ENCODE measurements at places on chromosomes 13 and 19.
A peak's percentile ranks its signal among the peaks of the same experiment; 100 is the strongest.

GRCh38 chr13:62049992-62050391, 634.3 kb upstream of the PCDH20 start:
- no peak for DNase-seq

- DNase-seq, result peak; percentile 83
Measured at GRCh38 chr19:53195265-53195903, 2.2 kb upstream of the ZNF665 start.

- no peak for DNase-seq
Measured at GRCh38 chr19:48881741-48882657, 9.8 kb downstream of the PPP1R15A start.

GRCh38 chr19:50639121-50640112, at the start of gene SYT3:
Gene SYT3, minus strand, starts transcription at chr19:50639881. Its CDS starts 2,470 bp downstream, at chr19:50637411.
- peak; percentile 60 for DNase-seq

DNA sequence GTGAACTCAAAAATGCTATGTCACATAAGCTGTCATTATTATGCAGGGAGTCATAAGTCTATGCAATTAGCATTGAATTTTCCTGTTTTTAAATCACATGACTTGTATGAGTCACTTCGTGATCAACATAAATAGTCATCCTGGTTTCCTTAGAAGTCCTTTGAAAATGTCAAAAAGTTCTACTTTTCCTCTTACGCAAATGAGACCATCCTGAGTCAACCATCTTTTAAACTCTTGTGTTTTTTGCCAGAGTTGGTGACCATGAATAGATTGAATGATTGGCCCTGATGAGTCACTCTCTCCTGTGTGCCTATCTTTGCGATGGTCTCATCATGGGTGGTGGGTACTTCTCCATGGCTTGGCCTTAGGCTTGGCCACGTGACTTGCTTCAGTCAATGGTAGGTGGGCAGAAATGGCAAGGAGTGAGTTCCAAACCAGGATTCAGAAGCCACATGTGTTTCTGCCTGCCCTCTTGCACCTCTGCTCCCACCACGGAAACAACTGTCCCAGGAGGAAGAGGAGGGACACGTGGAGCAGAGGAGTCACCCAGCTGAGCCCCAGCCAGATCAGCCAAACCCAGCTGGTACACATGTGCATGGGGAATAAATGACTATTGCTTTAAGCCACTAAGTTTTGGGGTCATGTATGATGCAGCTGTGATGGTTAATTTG, 123.5 kb upstream of the CACNA1A start:
- no peak for DNase-seq

- peak; percentile 62 for DNase-seq
Measured at GRCh38 chr19:16381756-16382401, 57.3 kb downstream of the KLF2 start.

GRCh38 chr13:112136095-112136494, 69.1 kb downstream of the SOX1 start:
- no peak for DNase-seq

DNA sequence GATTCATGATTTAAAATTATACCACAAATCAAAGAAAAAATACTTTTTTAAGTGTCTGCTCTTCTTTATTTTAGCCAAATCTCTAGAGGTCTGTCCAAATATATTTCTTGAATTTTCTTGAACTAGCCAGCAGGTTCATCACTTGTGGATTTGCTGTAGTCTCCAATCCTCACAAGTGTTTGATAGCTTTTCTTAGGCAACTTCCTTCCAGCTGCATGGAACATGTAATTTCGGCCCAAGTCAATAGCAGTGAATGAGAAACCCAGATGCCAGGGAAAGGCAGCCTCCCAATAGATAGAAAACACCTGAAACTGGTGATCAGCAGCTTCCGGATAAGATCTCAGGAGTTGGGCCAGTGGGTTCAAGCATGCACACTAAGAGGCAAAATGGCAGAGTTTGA, 15.6 kb upstream of the RNASEH2B start:
- DNase-seq, result no peak

Data from body of pancreas (tissue), 4 donors.